Head of caudate nucleus (tissue), 42 donors: ENCODE measurements at places on chromosomes 11 and 22.

- no peak for DNase-seq
Measured at GRCh38 chr22:46967445-46968358, 205.3 kb downstream of the TBC1D22A start.

DNA sequence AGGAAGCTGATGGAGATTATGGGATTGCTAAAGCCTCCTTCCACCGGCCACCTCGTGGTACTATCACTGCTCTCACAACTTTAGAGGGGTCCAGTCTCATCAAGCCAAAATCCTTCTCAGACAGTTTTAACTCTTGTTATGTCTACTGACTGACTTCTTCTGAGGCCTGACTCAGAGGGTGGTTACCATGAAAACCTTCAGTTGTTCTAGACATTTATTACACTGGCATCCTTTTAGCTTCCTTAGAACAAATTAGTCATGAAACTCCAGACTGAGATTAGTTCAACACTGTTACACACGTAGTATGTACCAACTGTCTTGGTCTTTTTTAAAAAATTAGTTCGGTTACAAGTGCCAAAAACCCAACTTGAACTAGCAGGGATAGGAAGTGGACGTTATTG, 7.5 kb downstream of the DIXDC1 start:
- DNase-seq: no peak

DNA sequence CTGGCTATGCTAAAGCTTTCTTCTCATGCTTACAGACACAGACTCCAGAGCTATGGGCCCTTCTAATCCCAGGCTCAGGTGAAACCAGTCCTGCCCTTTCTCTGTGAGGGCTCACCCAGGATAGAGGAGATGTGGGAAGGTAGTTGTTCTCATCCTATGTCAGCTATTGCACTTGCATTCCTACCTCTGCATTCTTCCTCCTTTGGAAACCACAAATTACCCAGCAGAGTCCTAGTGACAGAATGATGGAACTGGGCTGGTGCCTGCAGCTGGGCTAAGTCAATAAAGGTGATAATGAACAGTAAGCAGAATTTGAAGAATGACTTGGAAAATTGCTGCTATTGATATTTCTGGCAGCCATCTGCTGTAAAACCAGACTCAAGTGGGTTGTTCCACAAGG, 560.0 kb downstream of the TMEM135 start:
- no peak for DNase-seq

GRCh38 chr22:39907605-39908097, 6.8 kb downstream of the GRAP2 start:
- DNase-seq: no peak

DNA sequence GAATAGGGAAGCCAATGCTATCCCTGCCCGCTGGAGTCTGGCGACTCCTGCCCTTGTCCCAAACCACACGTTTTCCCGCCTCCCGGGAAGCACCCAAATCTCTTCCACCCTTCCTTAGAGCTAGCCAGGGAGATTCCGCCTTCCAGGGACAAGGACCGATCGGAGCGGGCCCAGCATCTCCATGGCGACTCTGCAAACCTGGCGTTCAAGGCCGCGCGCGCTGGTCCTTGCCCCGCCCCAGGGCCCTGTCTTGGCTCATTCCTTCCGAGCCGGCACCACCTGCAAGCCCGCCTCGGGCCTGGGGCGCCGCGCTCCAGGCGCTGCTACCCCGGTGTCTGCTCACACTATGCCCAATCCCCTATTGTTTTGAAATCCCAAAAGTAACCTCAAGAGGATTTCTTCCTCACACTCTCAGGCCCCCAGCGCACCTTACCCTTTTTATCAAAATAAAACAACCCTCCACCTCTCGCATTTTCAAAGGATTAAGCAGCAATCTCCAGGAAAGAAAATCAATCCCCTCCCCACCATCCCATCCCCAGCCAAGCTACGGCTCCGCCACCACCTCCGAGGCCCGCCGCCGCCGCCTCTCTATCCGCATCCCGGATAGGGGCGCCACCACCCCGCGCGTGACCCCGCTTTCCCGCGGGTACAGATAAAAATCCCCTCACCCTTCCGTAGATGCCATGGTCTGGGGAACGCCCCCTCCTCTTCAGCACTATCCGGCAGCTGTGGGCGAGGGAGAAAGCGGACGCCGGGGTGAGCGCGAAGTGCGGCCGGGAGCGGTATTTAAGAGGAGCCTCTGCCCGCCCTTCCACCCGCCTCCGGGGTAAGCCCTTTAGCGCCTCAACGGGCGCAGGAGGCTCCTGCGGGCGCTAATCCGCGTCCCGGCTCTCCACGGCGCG, 825 bp downstream of the SLC1A2 start:
- peak; percentile 51 for DNase-seq

DNA sequence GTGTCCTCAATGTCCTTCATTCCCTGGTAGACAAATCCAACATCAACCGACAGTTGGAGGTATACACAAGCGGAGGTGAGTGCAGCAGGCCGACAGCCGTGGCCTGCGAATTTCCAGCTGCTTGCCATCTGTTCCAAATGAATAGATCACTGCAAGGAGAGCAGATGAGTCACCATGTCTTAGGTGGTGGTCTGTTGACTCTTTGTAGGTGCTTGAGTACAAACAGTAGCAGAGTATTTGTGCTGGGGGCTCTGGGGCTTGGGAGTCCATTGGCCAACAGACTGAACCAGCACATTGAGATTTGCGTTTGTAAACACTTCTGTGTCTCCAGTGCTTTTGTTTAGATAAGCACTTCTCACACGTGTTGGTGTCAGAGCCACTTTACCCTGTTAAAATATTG, 21.1 kb downstream of the EIF3L start:
- DNase-seq: no peak

DNA sequence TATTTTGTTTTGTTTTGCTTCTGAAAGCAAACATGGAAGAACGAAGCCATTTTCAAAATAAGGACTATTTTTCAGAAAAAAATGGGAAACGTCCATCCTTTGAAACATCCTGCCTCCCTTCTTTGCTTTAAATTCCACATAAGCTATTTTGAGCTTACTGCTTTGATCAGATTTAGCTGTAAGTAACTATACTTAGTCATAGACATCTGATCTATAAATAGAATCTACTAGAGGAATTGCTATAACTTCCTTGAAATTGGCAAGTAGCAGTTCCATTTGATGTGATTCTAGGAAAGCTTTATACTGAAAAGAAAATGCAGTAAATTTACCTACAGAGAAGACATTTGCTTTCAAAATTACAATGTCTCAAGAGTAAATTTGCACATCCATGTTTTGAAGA, 305.8 kb downstream of the TTC28 start:
- DNase-seq: no peak

DNA sequence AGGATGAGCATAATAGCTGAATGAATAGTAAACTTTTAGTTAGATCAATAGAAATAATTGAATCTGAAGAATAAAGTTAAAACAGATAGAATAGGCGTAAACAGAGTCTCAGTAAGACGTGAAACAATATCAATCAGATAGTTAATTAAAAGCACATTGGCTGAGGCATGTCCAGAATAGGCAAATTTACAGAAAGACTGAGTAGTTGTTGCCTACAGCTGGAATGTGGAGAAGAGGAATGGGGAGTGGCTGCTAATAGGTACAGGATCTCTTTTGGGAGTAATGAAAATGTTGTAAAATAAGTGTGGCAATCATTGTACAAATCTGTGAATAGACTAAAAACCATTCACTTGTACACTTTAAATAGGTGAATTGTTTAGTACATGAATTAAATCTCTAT, 36.3 kb upstream of the ME3 start:
- DNase-seq: no peak

GRCh38 chr11:104061853-104062521, 25.5 kb downstream of the DDI1 start:
- no peak for DNase-seq

- DNase-seq: no peak
Measured at GRCh38 chr11:6637871-6638270, 17.7 kb downstream of the DCHS1 start.

GRCh38 chr11:41799754-41800153, 340.3 kb upstream of the LRRC4C start:
- DNase-seq: no peak

DNA sequence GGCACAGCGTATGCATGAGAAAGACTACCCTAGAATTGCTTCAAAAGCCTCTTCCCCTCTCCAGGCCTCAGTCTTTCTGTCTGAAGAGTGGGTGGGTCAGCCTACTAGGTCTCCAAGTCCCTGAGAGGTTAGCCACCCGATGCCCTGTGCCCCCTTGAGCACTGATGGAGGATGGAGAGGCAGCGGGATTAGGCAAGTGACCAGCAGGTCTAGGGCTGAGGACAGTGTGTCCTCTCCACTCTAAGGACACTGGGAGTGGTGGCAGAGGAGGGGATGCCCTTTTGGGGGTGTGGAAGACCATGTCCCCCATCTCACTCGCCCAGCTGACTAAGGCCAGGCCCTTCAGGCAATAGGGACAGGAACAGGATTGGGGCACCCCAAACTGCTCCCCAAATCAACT, 72.2 kb upstream of the WNT11 start:
- DNase-seq: no peak

- DNase-seq: no peak
Measured at GRCh38 chr11:128776069-128776423, 82.2 kb downstream of the FLI1 start.
